Foreskin keratinocyte (primary cell): ENCODE measurements at places on chromosomes 2 and 18.

DNA sequence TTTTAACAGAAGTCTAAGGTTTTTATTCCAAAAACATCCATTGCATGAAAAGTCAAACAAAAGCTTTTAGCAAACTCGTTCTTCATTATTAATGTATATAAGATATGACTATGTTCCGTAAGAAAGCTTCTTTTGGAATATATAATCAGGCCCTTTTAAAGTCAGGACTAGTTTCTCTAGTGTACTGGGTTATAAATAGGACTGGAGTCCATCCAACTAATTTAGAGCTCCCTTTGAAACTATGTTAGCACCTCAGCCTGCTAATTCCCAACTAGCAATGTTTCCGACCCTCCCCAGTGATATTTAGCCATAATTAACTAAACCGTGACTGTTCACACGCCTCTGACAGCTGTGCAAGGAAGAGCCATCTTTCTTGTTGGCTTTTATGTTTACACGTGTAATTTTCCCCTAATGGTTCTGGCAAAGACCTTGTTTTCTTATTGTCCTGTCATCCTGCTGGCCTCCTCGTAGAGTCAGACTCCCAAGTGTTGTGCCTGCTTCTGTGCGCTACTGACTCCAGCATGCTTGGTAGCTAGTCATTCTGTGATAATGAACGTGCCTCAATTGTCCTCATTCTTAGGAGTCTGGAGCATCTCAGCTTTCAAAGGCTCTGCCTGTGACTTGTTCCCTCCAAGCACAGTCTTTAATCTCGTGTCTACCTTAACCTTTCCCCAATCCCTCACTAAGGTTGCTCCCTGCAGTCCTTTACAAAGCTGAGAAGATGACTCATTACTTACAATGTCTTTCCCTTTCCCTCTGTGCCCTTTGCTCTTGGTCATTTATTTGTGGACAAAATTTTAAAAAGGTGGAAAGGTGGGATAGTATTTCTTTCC, 172.2 kb upstream of the RASGRP3 start:
- DNase-seq = no peak

DNA sequence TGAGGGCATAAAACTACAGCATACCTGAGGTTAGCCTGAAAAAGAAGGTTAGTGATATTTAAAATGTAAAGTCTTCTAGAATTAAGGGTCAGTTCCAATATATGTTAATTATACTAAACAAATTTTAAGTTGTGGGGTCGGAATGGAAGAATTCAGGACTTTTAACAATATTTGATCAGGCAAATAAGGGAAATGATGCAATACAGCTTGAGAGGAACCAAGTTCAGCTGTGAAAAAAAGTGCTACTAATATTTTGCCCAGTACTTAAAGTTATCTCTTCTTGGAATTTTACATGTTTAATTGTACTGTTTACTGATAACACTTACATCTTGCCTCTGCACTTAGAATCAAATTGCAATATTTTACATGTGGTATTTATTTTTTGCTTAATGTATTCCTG, 345.5 kb upstream of the CWC22 start:
- DNase-seq = no peak

- peak; percentile 8 for DNase-seq
Observed at GRCh38 chr18:25561918-25562317, 210.0 kb upstream of the ZNF521 start.

- DNase-seq = no peak
Observed at GRCh38 chr2:45892425-45892745, 240.9 kb downstream of the PRKCE start.

DNA sequence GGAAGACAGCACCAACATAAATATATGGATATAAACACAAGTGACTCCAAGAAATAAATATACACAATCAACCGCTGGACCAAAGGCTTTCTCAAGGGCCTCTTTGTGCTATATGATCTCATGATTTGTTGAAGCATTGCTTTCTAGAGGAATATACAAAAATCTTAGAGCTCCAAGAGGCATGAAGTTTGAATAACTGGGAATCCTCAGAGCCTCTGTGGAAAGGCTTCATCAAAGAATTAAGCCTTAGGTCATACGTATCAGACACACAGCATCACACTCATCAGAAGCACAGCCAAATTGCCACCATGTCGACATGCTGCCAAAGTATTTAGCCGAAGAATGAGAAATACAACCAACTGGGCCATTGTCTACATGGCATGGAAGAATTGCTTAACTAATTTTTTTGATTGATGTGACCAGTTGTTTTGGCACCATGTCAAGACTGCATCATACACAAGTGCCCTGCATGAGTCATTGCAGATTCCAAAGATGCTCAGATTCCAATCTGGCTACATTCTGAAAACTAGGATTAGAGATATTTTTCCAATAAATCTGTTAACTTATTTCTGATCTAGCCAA, 860.6 kb upstream of the ZEB2 start:
- peak; percentile 80 for DNase-seq

- DNase-seq = no peak
Observed at GRCh38 chr2:228083131-228083530, 98.4 kb downstream of the SPHKAP start.

DNA sequence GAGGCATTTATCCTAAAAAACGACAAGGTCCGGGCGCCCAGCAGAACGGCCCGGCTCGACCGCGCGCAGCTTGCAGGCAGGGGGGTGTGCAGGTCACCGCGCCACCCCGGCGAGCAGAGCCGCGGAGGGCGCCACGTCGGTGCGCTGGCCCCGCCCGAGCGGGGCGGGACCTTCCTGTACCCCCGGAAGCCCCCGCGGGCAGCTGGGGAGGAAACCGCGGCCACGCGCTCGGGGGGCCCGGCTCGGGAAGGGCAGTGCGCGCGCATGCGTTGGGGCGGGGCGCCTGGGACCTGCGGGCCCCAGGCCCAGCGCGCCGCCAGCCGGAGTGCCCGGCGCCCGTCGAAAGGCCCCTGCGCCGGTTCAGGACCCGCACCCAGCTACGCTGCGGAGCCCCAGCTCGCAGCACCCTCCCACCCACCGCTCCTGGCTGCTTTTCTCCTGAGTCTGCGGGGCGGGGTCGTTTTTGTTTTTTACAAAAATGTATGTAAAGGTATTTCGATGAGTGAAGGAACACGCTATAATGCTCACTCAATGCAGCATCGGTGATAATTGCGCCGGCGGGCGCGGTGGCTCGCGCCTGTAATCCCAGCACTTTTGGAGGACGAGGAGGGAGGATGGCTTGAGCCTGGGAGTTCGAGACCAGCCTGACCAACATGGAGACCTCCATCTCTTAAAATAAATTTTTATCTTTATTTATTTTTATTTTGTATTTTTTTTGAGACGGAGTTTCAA, 47.7 kb upstream of the POMC start:
- no peak for DNase-seq

- no peak for DNase-seq
Observed at GRCh38 chr18:76823587-76824011, 1.2 kb downstream of the ZNF236 start.

GRCh38 chr2:194166818-194167217, 1490.2 kb upstream of the SLC39A10 start:
- DNase-seq = no peak

GRCh38 chr2:171754254-171754939, 67.1 kb downstream of the DYNC1I2 start:
- DNase-seq = no peak

GRCh38 chr2:199742884-199743283, 108.1 kb downstream of the FTCDNL1 start:
- no peak for DNase-seq

- DNase-seq = peak; percentile 61
Observed at GRCh38 chr18:27996801-27997272, 180.1 kb downstream of the CDH2 start.

GRCh38 chr2:43169099-43169945, 57.1 kb downstream of the ZFP36L2 start:
- peak; percentile 69 for DNase-seq

DNA sequence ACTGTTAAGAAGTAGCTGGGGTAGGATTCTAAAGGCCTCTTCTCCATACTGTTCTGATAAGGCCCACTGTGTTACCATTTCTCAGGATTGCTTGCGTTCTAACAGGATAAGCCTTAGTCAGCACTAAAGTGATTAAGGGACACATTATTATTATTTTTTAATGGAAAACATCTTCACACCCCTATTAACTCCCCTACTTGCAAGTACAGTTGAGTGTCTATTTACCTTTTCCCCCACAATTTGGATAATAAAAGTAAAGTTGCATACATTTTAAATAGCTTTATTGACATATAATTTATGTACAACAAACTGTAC, 9.0 kb downstream of the REL start:
- DNase-seq = no peak

DNA sequence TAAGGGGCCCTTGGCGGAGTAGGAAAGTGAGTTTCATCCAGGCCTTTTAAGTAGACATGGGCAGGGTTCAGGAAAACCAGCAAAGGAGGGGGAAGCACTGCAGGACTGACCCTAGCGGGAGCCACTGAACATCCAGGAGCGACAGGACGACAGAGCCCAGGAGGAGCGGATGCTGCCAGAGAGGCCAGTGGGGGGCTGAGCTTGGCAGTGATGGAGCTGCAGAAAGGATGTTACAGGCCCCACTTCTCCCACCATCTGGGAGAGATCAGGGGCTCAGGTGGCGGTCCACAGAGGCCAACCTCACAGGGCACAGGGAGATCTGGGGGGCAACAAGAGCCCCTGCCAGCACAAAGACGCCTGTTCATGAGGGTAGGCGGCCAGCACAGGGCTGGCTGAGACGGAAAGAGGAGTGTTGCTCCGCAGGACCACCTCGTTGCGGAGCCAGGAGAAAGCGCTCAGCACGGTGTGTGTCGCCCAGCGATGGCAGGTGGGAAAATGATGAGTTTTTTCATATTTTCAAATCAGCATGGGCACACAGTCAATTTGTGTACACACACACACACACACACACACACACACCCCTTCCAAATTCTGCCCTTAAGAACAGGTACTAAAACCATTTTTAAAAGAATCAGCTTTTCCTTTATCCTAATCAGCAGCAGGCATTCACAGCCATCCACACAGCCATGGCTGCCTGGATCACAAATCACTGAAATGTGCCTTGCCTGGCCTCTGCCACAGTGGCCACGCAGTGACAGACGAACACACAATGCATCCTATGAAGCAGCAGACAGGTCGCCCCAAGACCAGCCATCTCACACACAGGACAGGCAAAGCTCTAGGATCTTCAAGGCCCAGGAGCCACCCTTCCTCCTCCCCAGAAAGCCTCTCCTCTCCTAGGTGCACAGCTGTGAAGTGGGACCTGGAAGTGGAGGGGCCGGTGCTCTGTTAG, 63.2 kb downstream of the NDUFA10 start:
- no peak for DNase-seq

DNA sequence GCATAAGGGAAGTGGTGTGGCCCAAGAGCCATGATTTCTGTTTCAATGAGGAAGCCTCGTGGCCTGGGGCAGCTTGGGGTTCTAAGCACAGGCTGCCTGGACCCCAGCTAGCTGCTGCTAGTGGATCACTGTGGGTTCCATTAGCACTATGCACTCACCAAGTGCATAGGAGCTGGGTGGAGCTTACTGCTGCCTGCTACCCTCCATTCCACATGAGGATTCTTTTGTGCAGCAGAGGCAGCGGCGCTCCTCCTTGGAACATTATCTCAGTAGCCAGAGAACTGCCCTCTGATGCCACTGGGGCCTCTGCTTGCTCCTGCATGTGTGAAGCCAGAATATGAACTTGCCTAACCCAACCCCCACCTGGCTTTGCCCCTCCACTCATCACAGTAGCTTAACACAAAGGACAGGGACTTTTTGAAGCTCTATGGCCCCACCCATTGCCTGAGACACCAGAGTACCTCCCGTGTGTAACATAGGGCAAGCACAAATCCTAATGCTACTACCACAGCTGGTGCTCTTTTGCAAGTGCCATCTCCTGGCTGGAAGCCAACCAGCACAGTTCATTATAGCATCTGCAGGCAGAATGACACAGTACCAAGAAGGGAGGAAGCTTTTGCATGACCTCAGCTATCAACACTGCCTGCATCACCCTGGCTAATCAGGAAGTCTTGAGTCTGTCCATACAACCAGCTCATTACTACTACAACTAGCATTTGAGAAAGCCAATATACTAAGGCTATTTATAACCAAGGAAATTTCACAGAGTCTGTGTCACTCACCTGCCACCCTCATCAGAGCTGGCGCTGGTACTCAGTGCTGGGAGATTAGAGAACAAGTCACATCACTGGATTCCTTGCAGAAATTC, 297.0 kb upstream of the GULP1 start:
- peak; percentile 26 for DNase-seq

- DNase-seq = no peak
Observed at GRCh38 chr2:196184921-196185320, 13.5 kb upstream of the STK17B start.

DNA sequence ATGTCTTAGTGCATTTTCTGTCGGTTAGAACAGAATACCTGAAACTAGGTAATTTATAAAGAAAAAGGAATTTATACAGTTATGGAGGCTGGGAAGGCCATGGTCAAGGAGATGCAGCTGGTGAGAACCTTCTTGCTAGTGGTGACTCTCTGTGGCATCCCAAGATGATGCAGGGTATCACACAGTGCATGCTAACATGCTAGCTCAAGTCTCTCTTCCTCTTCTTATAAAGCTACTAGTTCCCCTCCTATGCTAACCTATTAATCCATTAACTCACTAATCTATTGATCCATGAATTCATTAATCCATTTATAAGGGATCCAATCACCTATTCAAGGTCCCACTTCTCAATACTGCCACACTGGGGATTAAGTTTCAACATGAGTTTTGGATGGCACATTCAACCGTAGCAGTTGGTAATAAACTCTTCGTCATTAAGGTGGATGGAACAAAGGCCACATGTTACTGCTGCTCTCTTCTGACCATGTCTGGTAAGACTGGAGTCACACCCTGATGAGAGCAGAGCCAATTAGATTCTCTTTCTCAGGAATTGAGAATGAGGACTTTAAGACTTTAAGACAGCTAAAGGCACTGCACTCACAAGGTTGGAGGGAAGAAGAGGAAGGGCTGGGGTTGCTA, 211.6 kb upstream of the SMAD7 start:
- no peak for DNase-seq

DNA sequence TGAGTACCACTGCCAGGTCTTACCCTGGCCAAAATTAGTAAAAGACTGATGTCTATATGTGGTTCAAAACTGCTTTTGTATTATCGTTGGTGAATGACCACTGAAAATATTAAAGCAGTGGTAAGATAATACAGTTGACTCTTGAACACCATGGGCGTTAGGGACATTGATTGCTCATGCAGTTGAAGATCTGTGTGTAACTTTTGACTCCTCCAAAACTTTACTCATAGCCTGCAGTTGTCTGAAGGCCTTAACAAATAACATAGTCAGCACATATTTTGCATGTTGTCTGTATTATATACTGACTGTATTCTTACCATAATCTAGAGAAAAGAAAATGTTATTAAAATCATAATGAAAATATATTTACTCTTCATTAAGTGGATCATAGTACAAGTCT, 5.8 kb upstream of the ANKRD12 start:
- no peak for DNase-seq
